ENCODE measurements at places on chromosomes 4 and X.

- DNase-seq, result no peak
Observed at GRCh38 chr4:40557736-40558135, 71.9 kb downstream of the RBM47 start.

DNA sequence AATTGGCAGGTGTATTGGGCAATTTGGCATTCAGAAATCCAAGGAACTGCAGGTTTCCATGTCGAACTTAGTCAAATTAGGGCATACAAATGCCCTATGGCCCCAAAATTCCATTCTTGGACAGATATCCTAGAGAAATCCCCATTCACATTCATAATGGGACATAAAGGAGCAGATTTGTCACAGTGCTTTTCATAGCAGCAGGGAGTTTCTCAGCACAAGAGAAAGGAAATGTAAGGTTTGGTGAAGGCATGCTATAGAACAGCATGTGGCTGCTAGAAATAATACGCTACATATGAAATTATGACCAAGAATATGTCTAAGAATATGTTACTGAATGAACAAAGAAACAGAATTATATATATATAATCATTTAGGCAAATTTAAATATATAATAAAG is 437.5 kb upstream of the BOD1L1 start:
- no peak for DNase-seq

- DNase-seq, result no peak
Observed at GRCh38 chrX:150902434-150903109, 4.1 kb upstream of the CD99L2 start.

DNA sequence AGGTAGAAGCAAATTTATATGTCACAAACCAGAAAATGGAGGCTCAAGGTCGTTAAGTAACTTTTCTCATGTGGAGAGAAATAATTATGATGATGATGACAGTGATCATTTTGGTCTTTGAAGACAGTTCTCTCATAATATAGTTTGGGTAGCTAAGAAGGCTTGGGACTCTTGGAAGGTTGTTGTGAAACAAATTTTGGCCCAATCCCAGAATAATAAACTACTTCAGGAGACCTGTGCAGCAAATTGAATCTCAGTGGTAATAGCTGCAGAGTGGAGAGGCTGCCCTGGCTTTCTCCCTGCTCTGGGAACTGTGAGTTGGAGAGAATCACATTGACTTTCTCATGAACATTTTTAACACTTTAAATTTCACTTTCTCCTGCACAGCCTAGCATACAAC is 217.2 kb upstream of the BOD1L1 start:
- DNase-seq, result no peak

GRCh38 chr4:83150653-83151330 is 36.3 kb upstream of the PLAC8 start:
- no peak for DNase-seq

DNA sequence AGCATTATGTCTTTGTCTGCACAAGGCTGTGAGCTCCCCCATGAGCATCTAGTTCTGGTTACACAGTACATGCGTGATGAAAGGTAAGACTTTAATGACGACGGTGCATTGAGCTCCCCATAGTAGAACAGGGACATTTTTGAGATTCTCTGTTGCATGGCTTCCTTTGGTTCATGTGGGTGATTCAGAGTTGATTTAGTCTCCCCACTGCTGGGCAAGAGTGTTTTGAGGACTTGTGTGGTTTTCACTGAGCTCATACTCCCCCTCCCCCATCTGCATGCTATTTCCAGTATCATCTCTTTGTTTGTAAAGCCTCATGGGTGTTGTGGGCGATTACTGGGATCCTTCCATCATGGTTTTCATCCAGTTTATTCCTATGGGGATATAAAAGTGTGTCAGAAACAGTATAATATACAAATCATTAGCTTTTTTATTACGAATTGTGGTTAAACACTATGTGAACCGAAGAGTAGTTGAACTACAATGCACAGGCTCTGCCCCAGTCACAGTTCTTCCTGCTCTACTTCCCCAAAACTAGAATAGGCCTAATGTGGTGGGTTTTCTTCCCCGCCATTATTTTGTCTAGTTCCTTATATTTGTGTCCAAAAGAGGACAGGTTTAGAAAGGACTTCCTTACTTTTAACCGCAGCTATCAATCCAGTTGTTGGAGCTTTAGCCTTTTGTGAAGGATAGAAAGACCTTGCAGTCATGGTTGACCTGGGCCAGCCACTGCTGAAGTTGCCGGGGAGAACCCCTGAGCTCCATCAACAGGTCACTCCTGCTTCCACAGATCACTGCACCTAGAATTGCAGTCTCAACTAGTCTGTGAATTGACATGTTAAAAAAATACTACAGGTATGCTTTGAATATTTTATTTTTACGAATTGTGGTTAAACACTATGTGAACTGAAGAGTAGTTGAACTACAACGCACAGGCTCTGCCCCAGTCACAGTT is 30.4 kb downstream of the KIT start:
- DNase-seq, result no peak

- DNase-seq, result no peak
Observed at GRCh38 chr4:87108142-87108546, 112.3 kb downstream of the KLHL8 start.

- no peak for DNase-seq
Observed at GRCh38 chr4:84673475-84674240, 90.7 kb downstream of the CDS1 start.

DNA sequence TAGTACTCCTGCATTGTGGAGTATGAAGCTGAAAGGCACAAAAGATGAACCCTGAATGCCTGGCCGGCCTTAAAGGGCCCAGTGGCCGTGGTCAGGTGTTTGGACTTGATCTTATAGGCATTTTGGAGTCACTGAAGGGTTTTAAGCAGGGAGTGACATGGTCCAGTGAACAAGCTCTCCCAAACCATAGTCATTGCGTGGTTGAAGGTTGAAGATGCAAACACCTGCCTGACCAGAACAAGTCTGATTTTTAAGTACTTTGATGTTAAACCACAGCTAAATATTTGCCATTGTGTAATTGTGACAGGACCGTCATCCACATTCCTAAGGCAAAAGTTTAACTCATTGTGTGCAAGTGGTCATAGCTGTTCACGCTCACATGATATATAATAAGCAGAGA is 3.3 kb downstream of the STK32B start:
- DNase-seq, result no peak

- no peak for DNase-seq
Observed at GRCh38 chrX:142244568-142244967, 39.5 kb upstream of the MAGEC2 start.

GRCh38 chr4:56345458-56345857 is 41.8 kb downstream of the AASDH start:
- DNase-seq, result no peak

DNA sequence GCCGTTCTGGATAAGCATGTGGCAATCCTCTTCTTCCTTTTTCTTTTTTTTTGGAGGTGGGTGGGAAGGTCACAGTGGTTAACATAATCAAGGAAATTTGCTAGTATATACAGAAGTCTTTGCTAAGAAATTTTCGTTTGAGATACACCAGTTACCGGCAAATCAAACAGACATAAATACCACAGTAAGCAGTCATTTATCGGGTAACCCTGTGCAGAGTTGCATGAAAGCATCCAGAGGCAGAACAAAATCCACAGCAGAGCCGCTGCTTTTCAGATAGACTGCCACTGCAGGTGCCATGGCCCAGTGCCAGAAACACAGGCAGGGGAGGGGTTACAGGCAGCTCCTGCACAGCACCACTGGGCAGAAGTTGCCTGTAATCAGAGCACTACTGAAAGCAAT is 179.1 kb upstream of the MAB21L2 start:
- DNase-seq, result no peak

DNA sequence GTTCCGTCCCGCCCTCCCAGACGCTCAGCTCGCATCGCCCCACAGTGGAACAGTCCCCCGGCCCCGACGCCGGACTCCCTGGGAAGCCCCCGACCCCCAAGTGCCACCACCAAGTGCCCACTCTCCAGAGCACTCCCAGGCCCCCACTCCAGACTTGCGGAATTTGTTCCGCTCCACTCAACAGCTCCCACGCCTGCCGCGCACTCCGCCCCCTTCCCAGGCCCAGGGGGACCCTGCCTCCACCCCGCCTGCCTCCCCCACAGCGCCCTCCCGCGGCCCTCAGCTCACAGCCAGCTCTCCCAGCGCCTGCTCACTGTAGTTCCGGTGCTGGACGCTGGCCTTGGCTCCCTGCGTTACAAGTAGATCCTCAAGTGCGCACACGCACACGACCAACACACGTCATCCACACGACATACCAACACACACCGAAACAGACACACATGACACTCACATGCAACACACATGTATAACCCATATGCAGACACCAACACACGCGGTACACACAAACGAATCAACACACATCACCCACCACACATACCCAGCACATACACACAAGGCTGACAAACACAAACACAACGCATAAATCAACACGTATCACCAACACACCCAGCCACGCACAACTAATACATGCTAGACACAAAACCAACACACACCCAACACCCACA is 8.0 kb downstream of the MSX1 start:
- DNase-seq, result no peak

DNA sequence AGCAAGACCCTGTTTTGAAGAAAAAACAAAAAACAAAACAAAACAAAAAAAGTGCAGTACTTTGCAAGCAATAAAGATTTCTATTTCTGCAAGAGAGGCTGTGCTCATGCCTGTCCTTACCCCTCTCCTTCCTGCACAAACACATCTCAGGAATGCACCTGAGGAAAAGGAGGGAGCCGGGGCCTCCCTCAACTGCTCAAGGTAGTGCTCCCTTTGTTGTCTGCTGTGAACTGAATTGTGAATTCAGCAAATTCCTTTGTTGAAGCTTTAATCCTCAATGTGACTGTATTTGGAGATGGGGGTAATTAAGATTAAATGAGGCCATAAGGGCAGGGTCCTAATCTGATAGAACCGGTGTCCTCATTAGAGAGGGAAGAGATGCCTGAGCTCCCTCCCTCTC is 13.9 kb downstream of the FTSJ1 start:
- no peak for DNase-seq

GRCh38 chr4:40205259-40206198 is 8.7 kb downstream of the RHOH start:
- no peak for DNase-seq

DNA sequence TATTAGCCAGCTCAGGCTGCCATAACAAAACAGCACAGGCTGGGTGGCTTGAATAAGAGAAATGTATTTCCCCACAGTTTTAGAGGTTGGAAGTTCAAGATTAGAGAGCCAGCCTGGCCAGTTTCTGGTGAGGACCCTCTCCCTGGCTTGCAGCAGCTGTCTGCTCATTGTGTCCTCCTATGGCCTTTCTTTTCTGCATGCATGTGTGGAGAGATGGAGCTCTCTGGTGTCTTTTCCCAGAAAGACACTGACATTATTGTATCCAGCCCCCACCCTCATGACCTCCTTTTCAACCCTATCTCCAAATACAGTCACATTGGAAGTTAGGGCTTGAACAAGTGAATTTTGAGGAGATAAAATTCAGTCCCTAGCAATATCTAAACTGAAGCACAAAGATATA is 263.8 kb upstream of the PABPC4L start:
- DNase-seq, result no peak

DNA sequence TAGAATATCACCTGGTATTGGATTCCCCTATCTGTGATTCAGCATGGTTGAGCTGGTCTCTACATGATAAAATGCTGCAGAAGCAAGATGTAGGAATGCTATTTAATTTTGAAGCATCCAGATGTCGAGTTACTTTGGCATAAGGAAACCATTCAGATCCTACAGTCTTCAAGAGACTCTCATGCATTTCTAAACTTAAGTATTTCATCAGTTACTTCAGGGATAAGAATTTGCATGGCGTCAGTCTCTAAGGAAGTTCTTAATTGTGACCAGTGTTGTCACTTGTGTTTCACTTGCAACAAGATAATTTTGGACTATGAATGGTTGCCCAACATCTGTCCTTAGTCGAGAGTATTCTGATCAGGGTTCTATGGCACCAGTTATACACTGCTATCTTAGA is 192.4 kb downstream of the CCNG2 start:
- no peak for DNase-seq

GRCh38 chr4:5200513-5200912 is 149.2 kb downstream of the STK32B start:
- no peak for DNase-seq

DNA sequence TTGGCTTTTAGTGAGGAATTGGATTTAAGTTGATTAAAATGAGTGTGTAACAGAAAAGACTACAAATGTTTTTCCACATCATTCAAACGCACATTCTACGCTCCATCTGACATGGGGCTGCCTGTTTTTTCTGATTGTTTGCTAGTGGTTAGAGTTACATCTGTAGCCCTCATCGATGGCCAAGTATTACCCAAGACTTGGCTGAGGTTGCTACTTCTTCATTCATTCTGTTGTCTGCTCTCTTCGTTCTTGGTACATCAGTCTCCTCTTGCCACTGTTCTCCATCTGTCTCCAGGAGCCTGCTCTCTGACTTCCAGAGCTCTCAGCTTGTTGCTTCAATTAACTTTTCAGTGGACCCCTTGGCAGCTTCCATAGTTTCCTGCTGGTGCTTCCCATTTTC is 1844.6 kb upstream of the TENM3 start:
- no peak for DNase-seq

DNA sequence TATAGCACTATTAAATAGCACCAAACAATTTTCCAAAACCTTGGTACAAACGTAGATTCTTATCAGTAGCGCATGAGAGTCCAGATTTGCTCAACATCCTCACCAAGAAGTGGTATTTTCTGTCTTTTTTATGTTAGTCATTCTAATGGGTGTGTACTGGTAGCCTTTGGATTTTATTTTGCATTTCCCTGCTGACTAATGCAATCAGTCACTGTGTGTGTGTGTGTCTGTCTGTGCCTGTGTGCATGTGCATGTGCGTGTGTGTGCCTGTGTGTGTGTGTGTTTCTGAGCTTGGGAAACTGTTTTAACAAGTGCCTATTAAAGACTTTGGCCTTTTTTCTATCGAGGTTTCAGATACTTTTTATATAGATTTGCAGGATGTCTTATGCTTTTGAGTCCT is 82.2 kb upstream of the MAGEA10 start:
- DNase-seq, result no peak

DNA sequence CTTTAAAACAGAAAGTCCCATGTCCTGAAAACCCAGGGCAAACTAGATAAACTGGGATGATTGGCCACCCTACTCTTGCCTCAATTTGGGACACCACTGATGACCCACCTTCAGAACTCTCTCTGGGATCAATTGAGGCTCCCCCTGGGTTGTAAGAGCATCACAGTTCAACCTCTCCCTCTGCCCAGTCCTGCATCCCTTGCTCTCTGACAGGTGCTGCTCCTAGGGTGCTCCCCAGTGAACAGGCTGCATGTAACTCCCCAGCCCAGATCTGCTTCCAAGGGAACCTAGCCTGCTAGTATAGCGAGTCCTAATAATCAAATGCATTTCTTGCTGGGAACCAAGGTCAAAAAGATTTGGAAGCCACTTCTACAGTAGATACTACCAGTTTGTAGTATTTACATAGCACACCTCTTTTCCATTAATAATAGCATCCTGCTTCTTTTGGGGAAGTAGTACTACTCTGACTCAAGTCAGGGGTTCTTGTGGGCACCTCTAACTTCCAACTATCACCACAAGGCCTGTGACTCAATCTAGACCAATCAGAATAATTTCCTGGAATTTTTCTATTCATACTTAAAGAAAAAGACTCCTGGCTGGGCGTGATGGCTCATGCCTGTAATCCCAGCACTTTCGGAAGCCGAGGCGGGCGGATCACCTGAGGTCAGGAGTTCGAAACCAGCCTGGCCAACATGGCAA is 42.1 kb upstream of the SPINK2 start:
- no peak for DNase-seq

- no peak for DNase-seq
Observed at GRCh38 chr4:76283900-76284299, 22.6 kb upstream of the STBD1 start.

- DNase-seq, result no peak
Observed at GRCh38 chrX:19566359-19567222, 51.3 kb upstream of the MAP3K15 start.

GRCh38 chr4:36189511-36190226 is 54.6 kb downstream of the ARAP2 start:
- peak; percentile 11 for DNase-seq

All from GM18507 (cell line).